ENCODE measurements at places on chromosomes 13 and 19. TPM values are rescaled to one million over a fixed set of nuclear protein-coding genes. Genes with fewer than 3 reads are reported as not detected.
A peak's percentile ranks its signal among the peaks of the same experiment; 100 is the strongest.

GRCh38 chr13:47474839-47475238 is 526.2 kb downstream of the SUCLA2 start:
- H3K4me3 ChIP-seq, result no peak overlapping the region
- H3K4me1 ChIP-seq, result no peaks in the 10 kb centered on the region
- H3K27ac ChIP-seq, result no peak overlapping the region
- no peak for DNase-seq

The CCNE1 gene
- 18.5 TPM for total RNA-seq

The CLC gene
- 2.9 TPM for total RNA-seq

DNA sequence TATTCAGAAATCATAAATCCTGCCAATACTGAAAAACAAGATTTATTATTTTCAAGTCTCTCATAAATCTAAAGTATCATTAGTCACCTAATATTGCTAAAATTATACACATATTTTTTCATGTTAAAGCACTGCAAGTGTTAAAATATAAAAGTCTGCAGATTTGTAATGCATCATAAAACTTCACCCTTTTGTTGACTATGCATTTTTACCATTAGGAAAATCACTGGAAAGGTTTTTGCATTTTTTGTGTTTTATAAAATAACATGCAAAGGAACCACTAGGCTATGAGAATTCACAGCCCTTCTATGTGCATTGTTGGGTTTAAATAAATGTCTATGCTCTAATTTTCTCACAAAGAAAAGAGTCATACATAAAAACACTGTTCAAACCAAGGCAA is 407.3 kb downstream of the DACH1 start:
- no peaks in the 10 kb centered on the region for H3K36me3 ChIP-seq
- H3K4me1 ChIP-seq, result no peaks in the 10 kb centered on the region
- H3K27me3 ChIP-seq, result no peaks in the 10 kb centered on the region
- H3K4me3 ChIP-seq, result no peak overlapping the region
- no peak overlapping the region for H3K27ac ChIP-seq

DNA sequence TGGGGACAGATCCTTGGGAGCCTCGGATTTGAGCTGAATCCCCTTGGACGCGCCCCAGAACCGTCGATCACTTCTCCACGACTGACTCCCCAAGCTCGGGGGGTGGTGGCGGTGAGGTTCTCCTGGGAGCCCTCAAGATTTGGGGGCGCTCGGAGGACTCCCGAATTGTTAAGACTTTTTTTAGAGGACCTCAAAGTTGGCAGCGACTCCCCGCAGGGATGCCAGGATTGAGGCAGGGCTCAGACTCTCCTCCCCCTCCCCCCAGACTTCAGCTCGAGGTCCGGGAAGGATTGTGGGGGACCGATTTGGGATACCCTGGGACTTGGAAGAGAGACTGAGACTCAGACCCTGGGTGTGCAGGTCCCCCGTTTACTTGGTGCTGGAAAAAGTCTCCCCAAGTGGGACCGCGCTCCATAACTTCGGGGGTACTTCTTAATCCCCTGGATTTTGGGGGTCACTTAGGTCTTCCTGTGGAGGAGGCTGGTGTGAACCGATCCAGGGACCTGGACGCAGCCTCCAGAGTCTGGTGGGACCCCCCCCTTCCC is 665 bp downstream of the VASP start:
- H3K36me3 ChIP-seq, result no peaks in the 10 kb centered on the region
- H3K27ac ChIP-seq, result peak overlapping the region; percentile 95
- peak overlapping the region; percentile 82 for H3K4me3 ChIP-seq
- no peak for DNase-seq
- H3K27me3 ChIP-seq, result no peaks in the 10 kb centered on the region
- peaks cover 58% of the 10 kb centered on the region for H3K4me1 ChIP-seq

The ZNF586 gene
- 39.4 TPM for total RNA-seq

DNA sequence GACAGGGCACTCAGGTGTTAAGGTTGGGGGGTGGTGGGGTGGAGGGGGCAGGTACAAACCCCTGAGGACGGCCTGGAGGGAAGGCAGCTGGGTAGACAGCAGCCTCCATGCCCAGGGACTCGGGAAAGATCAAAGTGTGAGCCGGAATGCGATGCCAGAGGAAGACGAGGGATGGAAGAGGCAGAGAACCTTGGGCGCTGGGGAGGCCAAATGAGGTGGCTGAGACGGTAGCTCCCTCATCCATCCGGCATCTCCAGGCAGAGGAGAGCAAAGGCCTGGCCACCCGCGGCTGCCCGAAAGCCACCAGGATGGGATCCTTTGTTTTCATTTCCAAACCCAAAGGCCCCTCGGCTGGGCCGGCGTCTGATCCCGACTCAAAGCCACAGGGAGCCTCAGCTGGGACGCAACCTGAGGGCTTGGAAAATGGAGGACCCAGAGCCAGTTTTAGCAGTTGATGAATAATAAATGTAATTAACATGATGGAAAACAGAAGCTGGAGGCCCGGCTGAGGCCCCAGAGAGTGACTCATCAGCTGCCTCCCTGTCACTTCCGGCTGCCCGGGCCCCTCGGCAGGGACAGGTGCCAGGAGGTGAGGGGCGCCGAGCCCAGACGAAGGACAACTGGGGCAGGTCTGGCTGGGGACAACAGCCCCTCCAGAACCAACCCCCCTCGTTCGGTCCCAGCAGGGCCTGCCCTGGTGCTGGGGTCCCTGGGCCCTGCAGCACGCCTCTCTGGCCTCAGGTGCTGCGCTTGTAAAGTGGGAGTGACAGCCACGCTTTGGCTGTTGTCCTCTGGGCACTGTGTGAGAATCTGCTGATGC is 61.6 kb downstream of the CEBPG start:
- no peaks in the 10 kb centered on the region for H3K36me3 ChIP-seq
- no peak overlapping the region for H3K4me3 ChIP-seq
- DNase-seq, result no peak
- no peak overlapping the region for H3K27ac ChIP-seq

DNA sequence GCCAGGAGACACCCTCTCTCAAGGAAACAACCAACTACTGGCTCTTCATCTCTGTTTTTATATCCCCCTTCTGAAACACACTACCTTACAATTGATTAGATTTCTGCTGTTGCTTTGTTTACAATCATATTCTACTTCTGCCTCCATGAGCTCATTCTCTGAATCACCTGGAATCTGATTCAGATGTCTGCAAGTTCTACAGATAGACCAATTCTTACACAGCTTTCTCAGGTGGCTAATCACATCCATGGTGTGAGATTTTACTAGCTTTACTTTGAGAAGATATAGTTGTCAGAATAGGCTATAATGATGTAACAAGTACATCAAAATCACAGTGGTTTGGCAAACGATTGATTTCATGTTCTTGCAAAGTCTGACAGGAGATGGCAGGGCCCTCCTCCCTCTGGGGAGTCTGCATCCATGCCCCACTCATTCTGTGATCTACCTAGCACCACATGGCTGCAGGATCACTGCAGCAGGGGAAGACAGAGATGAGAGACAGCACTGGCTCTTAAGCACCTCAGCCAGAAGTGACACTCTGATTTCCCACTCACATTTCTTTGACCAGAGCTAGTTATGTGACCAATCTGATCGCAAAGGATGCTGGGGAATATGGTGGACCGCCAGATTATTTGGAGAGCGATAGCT is 243.7 kb downstream of the FOXO1 start:
- DNase-seq, result no peak
- H3K4me3 ChIP-seq, result no peak overlapping the region
- H3K27ac ChIP-seq, result no peak overlapping the region
- no peaks in the 10 kb centered on the region for H3K36me3 ChIP-seq

The ZNF221 gene
- total RNA-seq, result 0.67 TPM

DNA sequence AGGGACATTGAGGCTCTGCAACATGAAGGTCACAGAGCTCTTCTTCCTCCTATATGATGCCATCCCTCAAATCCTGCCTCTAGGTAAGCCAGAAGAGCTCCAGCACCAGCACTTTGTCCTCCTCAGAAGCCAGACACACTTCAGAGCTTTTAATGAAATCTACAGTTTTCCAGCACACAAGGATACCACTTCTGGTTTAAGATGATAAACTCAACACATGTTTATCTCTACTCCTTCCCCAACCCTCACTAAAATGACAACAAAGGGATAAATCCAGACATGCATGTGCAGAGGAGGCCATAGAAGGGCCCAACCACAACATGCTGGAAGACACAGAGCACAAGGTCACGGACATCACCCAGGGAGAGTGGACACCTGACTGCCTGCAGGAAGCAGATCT is 195.3 kb downstream of the USP12 start:
- no peak overlapping the region for H3K27ac ChIP-seq
- no peaks in the 10 kb centered on the region for H3K4me1 ChIP-seq
- no peaks in the 10 kb centered on the region for H3K36me3 ChIP-seq
- no peaks in the 10 kb centered on the region for H3K27me3 ChIP-seq
- no peak overlapping the region for H3K4me3 ChIP-seq
- DNase-seq, result no peak

DNA sequence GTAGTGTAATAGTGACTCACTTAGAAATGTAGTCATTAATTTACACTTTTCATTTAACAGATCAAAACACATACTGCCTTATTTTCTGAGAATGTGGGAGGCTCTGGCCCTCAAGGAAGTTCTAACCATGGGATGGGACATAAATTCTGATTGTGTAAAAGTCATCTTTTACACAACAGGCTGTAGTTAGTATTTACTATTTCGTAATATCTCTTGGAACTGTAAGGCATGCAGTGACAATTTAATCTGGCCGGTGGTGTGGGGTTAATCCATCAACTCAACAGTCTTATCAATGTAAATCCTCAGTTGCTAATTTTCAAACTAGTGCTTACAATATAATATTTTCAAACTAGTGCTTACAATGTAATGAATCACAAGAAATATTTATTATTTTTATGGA is 1599.2 kb downstream of the EFNB2 start:
- no peak overlapping the region for H3K4me3 ChIP-seq
- DNase-seq, result no peak
- H3K4me1 ChIP-seq, result no peaks in the 10 kb centered on the region
- no peak overlapping the region for H3K27ac ChIP-seq

DNA sequence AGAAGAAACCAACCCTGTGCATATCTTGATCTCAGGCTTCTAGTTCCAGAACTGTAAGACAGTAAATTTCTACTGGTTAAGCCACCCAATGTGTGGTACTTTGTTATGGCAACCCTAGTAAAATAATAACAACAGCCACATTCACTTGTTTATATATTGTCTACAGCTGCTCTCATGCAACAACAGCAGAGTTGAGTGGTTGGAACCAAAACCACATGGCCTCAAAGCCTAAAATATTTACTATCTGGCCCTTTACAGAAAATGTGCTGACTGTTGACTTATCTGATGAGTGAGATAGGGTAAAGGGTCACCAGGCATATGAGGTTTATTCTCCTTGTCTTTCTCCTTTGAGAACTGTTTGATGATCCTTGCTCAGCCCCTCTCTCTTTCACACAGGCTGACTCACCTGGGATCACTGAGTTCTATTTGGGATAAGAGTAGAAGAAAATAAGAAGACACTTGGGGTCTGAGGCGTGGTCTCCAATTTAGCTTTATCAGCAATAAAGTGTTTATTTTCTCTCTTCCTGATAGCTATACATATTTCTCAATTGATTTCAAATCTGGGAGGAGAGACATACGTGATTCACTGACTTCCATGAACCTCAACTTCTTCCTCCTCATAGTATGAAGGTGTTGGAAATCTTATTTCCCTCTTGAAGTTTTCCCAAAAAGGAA is 227.5 kb upstream of the STARD13 start:
- no peaks in the 10 kb centered on the region for H3K4me1 ChIP-seq
- H3K27me3 ChIP-seq, result peaks cover 4% of the 10 kb centered on the region
- no peak overlapping the region for H3K27ac ChIP-seq
- no peak overlapping the region for H3K4me3 ChIP-seq
- no peak for DNase-seq

DNA sequence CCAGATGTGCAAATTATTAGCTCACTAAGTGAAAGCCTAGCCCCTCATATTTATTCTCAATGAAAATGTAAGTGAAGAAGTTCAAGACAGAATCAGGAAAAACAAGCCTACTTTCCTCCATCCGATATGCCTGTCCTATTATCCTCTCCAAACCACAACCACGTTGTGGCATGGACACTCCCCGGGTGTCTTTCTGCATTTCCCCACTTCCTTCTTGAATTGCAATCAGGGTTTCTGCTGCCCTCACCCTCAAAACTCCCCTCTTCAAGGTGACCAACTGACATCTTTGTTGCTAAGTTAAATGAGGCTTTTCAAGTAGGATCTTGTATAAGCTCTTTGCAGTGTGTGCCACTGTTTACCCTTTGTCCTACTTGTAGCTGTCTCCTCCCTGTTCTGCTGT is 11.8 kb downstream of the SLC25A30 start:
- H3K27ac ChIP-seq, result no peak overlapping the region
- no peak for DNase-seq
- peaks cover 81% of the 10 kb centered on the region for H3K36me3 ChIP-seq
